ENCODE measurements at places on chromosomes 5 and 9. TPM values are rescaled to one million over a fixed set of nuclear protein-coding genes. Genes with fewer than 3 reads are reported as not detected.

DNA sequence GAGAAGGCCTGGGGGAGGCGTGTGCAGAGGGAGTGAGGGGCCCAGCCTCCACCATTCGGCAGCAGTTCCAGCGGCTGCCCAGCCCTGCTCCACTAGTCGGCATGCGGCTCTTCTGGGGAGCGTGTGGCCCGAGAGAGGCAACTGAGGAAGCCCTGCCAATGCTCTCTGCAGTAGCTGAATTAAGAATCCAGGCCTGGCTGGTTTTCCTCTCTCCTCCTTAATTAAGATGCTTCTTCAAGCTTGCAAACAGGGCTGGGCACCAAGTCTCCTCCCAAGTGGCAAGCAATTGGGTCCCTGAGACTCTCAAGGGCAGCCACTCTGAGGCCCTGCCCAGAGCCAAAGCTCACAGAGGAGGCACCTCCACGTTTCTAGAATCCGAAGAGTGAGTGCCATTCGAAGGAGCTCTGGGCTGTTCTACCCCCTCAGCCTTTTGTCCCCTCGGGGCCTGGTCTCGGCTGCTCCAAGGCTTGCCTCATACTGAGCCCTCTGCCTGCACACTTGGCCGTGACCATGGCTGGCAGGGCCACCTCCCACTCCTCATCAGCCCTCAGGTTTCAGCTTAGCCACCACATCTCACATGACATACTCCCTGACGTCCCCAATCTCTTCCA, 75.4 kb upstream of the LRRTM2 start:
- no peak for DNase-seq

GRCh38 chr5:137303509-137303908, 195.6 kb downstream of the SPOCK1 start:
- DNase-seq, result no peak

- no peak for DNase-seq
These were observed 17.3 kb downstream of the USP20 start for GRCh38 chr9:129852579-129852978.

DNA sequence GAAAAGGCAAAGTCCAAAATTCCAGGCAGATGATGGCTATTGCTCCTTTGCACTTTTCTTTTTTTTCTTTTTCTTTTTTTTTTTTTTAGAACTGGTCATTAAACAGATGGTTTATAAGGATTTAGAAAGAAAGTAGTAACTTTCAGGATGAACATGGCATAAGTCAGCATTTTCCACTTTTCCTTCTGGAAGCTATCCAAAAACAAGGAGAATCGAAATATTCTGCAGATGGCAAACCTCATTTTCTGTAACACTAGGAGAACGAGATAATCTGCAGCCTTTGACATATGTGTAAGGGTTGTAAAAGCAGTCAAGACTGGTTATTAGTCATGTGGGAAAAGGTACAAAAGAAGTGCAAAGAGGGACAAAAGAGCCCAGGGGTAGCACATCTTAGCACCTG, 69.1 kb upstream of the PUM3 start:
- DNase-seq, result no peak

The WNT8A gene
- not detected for total RNA-seq

- peak; percentile 64 for DNase-seq
These were observed 66.5 kb upstream of the HSPA9 start for GRCh38 chr5:138641547-138642298.

DNA sequence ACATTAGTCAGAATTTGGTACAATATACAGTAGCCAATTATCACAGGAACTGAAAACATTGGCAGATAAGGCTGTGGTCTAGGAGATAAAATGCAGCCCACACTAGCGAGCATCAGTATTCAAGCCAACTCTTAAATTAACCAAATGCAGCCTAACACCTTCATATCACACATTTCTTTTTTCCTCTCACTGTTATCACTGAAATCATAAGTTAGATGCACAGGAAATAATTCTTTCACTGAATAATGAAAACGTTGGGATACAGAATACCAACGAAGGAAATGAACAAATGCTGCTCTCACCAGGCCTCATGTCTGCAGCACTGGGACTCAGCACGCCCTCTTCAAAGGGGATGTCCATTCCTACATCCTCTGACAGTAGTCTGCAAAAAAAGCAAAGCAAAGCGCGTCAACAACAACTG, 109.1 kb upstream of the PCA3 start:
- DNase-seq, result no peak

The DYNC2I2 gene
- total RNA-seq, result 24.1 TPM

The CAPSL gene
- total RNA-seq, result not detected

- DNase-seq, result no peak
These were observed 409.9 kb upstream of the ADAMTS16 start for GRCh38 chr5:4730279-4730678.

- peak; percentile 75 for DNase-seq
These were observed 46.8 kb upstream of the RNF20 start for GRCh38 chr9:101486693-101487442.

DNA sequence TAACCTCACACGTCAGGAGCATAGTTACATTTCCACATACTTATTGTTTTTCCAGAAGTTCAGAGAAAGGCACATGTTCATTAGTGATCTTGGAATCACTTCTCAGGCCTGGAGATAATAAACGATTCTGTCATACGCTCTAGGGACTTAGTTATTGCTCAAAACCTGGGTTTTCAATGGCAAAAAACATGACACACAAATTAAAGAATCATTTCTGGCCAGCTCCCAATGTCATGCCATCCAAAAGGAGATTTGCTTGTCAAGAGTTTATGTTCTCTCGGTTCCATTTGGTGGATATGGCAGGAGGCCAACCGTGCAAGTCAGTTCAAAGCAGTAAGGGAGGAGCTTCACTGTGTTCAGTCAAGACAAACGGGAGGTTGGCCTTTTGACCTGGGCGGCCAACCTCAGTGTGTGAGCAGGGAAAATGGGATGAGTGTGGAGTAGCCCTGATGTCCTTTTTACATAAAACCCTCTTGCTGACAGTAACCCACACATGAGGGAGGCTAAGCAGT, 123.4 kb downstream of the NXNL2 start:
- no peak for DNase-seq

- DNase-seq, result no peak
These were observed 33.0 kb upstream of the NFIB start for GRCh38 chr9:14346811-14347405.
